Activated CD8-positive, alpha-beta memory T cell treated with anti-CD3 and anti-CD28 coated beads for 1 hour (primary cell): ENCODE measurements at places on chromosomes 5 and 9.

DNA sequence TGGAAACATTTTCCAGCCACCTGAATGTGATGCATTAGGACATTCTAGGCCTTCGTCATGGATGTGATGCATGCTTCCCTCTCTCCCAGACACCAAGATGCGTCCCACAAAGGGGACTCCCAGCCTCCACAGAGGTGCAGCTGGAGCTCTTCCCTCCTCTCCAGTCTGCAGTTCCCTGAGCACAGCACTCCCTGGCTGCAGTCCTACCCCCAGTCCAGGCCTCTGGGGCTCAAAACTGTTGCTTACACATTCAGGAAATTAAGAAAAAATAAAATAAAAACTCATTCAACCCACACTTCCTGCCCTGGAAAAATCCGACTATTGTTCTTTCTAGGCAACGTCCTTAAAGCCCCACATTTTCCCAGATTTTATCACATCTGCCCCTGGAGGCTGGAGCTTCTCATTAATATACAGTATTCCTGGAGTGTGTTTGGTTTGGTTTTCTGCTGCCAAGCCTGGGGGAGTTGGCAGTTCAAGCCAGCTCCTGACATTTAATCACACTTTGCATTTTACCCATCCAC lies 78.4 kb upstream of the ICE1 start:
- no peak for DNase-seq

DNA sequence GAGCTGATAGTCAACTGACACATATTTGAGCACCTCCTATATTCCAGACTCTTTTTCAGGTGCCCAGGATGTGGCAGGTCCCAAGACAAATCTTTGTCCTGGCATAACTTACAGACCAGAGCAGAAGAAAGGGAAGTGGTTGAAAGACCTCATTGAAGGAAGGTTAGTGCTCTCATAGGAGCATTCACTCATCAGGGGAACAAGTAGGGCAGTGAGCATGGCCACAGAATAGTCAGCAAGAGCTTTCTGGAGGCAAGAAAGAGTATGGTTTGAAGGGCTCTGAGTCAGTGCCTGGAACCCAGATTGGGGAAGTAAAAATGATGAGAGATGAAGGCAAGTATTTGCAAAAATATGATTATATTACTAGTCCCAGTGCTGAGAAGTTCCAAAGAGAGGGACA lies 25.0 kb upstream of the ERMP1 start:
- DNase-seq, result no peak

DNA sequence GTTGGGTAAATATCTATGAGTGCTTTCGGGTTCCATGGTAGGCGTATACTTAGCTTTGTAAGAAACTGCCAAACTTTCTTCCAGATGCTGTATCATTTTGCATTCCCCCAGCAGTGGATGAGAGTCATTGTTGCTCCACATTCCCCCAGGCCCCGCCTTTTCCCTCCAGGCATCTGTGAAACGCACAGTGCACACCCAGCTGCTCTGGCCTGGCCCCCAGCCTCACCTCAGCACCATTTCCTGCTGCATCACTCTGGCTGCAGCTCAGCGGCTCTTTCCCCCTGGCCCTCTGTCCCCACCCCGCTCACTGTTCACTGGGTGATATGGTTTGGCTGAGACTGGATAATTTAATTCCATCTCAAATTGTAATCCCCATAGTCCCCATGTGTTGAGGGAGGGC lies 76.6 kb upstream of the SPTLC1 start:
- DNase-seq, result no peak

- no peak for DNase-seq
These were observed 24.6 kb upstream of the GLIS3 start for GRCh38 chr9:4324513-4324912.

- no peak for DNase-seq
These were observed 58.5 kb downstream of the ZNF462 start for GRCh38 chr9:106921341-106921899.

- DNase-seq, result no peak
These were observed 48.4 kb downstream of the EXOSC2 start for GRCh38 chr9:130741831-130742449.

GRCh38 chr5:172870715-172871461 lies 36.8 kb downstream of the ERGIC1 start:
- no peak for DNase-seq

GRCh38 chr5:156367597-156367996 lies 40.6 kb downstream of the SGCD start:
- DNase-seq, result no peak

GRCh38 chr5:95771892-95772291 lies 40.8 kb downstream of the RHOBTB3 start:
- DNase-seq, result no peak

DNA sequence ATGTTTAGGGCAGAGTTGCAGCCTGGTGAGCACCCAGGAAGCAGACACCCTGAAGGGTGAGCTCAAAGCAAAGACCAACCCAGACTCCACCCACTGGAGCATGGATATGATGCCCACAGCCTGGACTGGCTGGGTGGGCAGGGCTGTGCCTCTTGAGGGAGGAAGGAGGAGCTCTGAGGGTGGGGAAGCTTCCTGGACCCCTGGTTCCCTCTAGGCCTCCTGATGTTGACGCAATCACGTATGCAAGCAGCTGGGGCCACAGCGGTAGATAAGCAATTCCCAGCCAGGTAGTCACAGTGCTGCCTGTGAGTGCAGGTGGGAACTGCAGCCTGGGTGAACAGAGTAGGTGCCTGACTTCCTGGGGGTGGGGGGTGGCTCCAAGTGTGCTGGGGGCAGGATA lies 271.5 kb downstream of the CDK5RAP2 start:
- DNase-seq, result no peak

DNA sequence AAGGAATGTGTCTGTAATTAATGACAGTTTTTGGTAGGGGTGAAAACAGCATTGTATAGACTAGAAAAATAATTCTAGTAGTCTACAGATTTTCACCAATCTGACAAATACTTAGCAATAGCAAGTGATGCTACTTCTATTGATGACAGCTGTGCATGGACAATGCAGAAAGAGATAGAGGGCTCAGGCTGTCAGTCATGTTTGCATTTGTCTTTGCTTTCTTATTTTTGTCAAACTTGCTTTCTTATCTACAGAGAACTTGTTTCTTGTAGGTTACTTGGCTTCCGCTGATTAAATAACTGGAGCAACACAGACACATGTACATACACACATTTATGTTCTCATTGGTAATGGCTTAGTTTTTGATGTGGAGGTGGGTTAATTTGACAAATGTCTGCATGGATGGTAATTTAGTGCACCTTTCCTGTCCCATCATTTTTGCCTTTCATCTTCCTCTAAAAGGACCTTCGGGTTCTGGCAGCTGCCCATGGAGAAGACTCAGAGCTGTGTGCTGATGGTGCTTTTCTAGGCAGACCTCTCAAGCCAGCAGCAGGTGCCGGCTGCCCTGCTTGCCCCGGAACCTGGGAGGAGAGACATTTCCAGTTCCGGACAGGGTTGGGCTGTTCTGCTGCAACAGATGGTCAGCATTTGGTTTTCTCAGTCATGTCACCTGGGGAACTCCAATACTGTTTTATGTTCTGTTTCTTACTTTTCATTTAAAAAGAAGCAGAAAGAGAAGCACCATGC lies 28.8 kb downstream of the CAMK4 start:
- no peak for DNase-seq

GRCh38 chr5:56674441-56674840 lies 140.9 kb upstream of the MAP3K1 start:
- DNase-seq, result no peak

DNA sequence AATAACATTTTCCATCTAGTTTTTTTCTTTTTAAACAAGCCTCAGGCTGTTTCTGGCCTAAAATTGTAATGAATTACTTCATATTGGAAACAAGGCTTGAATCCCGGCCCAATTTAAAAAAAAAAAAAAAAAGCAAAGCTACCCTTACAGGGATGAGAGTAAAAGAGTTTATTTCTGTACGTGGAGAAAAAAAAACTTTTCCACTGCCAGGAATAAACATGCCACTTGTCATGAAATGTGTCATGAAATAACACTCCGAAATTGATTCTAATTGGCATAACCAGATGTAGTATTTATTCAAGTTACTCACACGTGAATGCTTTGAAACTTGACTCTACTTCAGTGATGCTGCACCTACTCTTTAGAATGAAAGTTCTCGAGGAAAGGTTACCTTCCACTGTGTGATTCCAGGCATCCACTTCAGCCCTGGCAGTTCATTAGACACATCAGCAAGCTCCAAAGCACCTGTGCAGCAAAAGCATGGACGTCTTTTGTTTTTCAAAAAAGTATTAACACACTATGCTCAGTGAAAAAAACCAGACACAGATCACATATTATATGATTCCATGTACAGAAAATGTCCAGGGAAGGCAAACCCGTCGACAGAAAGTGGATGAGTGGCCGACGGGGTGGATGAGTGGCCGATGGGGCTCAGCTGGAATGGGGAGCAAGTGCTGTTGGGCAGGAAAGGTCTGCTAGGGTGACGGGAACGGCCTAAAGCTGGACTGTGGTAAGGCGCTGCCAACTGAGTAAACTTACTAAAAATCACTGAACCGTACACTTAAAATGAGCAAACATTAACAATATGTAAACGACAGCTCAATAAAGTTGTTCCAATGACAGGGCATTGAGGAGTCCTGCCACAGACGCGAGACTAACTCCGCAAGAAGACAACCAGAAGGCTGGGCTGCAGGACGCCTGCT lies 21.2 kb downstream of the NSUN2 start:
- DNase-seq, result no peak

GRCh38 chr9:4397917-4398316 lies 92.4 kb upstream of the SLC1A1 start:
- no peak for DNase-seq

DNA sequence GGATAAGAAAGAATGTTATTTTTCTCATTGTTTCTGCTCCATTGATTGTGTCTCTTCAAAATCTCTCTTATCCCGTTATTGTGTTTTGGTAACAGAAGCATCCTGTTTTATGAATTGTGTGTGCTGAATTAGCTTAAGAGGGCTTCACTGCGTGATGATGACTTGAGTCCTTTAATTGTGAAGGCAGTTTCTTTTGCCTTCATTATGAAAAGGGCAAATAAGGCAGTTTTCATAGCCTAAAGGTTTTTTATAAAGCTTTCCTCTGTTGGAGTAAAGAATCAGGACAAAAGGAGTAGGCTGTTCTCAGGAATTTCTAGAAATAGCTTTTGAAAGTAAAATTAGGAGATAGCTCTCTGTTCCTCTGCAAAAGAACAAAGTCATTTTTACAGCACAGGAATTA lies 169.8 kb downstream of the FOCAD start:
- no peak for DNase-seq

DNA sequence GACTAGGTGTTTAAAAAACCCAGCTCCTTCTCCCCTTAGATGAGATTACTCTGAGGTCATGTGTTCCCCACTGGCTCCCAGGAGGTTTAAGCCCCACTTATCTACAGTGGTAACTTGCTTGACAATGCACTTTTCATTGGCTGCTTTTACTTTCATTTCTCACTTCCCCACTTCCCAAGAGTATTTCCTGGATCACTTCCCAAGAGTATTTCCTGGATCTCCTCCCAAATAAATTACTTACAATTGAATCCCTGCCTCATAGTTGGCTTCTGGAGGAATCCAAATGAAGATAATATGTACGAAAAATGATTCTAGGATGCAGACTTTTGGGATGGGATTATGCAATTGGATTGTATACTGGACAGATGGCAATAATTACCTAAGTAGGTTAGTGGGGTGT lies 47.1 kb upstream of the CHSY3 start:
- DNase-seq, result no peak

DNA sequence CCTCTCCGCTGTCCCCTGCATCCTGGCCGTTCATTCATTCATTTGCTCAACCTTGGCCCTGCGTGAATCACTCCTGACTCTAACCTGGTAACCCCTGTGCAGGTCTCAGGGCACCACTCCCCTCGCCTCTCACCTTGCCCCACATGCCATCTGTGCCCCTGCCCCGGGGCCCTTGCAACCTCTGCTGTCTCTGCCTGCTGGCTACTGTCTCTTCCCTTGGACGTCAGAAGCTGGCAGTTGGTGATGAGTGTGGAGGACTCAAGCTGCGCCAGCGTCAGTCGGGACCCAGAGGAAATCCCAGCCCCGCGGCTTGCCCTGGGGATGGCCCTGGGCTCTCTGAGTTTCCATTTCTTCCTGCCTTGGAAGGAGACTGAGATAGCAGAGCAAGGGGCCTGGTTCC lies 154.9 kb downstream of the OLFM1 start:
- no peak for DNase-seq

DNA sequence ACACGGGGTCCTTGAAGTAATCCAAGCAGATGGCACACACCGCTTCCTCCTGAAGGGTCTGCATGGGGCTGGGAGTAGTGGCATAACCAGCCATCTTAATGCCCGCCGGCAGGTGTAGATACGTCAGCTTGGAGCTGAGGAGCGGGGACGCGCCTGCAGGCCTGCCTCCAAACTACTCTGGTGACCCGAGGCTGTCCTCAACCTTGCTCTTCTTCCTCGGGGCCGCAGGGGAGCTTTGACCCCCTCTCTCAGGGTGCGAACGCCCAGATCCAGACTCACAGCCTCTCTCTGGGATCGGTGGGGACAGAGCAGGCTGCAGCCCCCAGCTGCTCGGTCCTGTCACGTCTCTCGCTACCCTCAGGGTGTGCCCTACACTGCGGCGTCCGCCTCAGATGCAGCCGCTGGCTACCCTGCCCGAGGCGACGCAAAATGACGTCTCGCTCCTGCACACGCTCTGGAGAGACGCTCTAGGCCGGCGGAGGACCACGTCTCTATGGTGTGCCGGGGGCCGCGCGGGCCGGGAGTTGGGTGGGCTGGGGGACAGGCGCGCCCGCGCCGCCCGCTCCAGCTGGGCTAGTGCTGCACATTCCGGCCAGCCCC lies at the start of gene TRIM52:
TRIM52 (minus strand) TSS at position 424 of the 600 bp plus-strand sequence; CDS start at position 94, 330 bp downstream.
- peak; percentile 83 for DNase-seq

- no peak for DNase-seq
These were observed 151.9 kb downstream of the NTRK2 start for GRCh38 chr9:84821431-84821830.

DNA sequence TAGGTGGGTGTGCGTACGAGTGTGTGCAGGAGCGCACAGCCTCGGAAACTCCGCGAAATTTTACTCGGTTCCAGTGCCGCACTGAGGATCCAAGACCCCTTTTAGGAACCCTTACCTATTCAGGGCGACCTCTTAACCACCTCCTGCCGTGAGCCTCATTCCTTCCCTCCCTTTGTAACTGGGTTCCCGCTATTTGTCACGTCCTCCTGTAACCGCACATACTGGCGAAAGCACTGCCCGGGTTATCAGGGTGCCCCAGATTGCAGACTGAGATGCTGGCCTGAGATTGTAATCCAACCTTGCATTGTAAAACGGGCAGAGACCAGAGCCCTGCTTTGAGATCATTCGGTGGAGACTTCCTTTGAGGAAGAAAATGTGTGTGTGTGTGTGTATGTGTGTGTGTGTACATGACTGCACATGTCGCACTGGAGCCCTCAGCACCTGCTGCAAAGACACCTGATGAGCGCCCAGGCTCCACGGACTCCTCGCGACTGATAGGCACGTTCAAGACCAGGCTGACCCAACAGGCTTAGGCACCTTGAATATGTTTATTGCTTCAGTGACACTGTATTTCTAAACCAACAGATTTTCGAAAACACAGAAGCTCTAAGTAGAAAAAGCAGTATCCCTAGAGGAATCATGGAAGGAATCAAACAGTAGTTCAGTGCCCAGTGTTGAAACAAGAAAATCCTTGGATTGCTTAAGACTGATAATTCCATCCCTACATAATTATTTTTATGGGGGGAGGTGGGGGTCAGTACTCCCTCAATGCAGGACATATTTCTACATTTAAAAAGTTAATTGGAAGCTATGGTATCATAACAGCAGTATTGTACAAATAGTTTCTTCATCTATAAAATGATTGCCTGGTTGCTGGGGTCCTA lies 86.5 kb upstream of the TNFAIP8 start:
- no peak for DNase-seq

GRCh38 chr5:38660194-38660668 lies 103.8 kb upstream of the LIFR start:
- no peak for DNase-seq

- DNase-seq, result no peak
These were observed 699.4 kb downstream of the PTPRD start for GRCh38 chr9:9913276-9913832.

GRCh38 chr5:72280581-72281069 lies 39.4 kb downstream of the MRPS27 start:
- no peak for DNase-seq
